Stimulated activated CD8-positive, alpha-beta memory T cell treated with anti-CD3 and anti-CD28 coated beads, Interleukin-15, amount 100 ng/mL, for 48 hours (primary cell): ENCODE measurements at places on chromosomes 3 and 15.

GRCh38 chr3:65094723-65095122 lies 406.9 kb upstream of the ADAMTS9 start:
- no peak for DNase-seq

GRCh38 chr3:129440618-129441190 lies 680 bp downstream of the IFT122 start:
- DNase-seq: no peak

DNA sequence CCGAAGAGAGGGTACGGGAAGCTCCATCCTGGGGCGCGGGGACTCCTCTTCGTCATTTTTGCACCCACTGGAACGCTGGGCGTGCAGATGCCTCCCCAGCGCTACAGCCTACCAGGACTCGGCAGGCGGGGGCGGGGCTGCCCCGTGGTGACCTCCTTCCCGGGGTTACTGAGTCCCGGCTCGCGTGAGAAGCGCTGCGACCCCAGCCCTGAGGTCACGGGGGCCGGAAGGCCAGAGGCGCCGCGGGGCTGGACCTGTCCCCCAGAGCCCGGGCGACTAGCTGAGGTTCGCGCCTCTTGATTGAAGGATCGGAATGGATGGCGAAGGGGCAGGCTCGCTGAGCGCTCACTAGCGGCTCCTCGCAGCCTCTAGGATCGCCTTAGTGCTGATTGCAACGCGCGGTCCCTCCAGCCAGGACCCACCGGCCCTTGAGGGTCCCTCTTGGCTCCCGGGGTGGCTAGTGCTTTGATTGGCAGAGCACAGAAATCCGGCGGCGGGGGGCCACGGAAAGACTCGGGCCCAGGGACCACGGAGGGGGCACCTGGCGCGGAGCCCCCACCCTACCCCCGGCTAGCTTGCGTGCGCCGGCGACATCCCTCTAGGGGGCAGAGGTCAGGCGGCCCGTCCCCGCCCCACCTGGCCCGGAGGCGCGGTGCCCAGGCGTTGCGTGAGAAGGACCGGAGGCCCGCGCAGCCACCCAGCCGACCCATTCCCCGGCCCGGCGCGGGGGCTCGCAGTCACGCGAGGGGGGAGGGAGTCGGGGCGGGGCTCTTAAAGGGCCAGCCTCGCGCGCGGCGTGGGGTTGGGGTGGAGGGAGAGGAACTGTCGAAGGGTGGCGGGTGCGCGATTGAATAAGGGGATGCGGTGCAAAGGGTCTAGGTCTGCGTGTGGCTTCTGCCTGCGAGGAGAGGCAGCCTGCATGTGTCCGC lies 781 bp upstream of the CYP1A1 start:
- DNase-seq: peak; percentile 42

GRCh38 chr3:354432-354831 lies 157.9 kb downstream of the CHL1 start:
- no peak for DNase-seq

DNA sequence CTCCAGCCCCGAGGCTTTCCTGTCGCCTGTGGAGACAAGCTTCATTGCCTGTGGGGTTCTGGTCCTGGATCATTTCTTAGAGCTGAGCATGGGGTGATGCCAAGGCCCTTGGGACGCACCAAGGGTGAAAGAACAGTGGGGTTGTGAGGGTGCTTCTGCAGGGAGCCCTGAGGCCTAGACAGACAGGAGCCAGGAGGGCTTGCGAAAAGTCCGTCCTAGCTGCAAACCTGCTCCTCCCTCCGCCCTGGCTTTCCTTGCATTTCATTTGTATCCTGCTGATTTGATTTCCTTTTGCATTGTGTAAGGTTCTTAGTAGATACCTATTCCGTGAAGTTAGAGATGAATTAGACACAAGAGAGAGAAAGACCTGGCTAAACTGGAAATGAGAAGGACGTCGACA lies 286.9 kb upstream of the C2CD4B start:
- no peak for DNase-seq

- no peak for DNase-seq
Measured at GRCh38 chr3:178646186-178646862, 110.1 kb downstream of the KCNMB2 start.

DNA sequence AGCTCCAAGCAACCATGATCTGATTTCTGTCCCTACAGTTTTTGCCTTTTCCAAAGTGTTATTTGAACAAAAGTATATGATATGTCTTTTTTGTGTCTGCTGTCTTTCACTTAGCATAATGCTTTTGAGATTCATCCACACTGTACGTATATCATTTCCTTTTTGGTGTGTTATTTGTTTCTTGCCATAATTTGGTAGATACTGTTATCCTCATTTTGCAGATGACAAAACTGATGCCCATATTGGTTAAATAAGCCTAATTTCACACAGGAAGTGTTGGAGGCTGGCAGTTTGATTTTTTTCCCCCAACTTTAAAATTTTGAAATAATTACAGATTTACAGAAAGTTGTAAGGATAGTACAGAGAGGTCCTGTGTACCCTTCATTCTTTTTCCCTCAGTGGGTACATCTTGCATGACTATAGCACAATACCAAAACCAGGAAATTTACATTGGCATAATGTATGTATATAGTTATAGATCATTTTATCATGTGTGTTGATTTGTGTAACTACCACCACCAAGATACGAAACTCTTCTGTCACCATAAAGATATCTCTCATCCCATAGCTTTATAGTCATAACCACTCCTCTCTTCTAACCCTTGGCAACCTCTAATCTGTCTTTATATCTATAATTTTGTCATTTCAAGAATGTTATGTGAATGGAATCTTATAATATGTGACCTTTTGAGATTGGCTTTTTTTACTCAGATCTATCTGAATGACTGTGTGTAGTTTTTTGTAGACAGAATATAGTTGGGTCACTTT lies 55.6 kb downstream of the RASA2 start:
- DNase-seq: no peak

GRCh38 chr3:32616267-32616962 lies 45.8 kb upstream of the DYNC1LI1 start:
- no peak for DNase-seq

- no peak for DNase-seq
Measured at GRCh38 chr3:176697284-176697889, 499.9 kb downstream of the TBL1XR1 start.

- DNase-seq: no peak
Measured at GRCh38 chr3:124950026-124950425, 15.5 kb upstream of the MUC13 start.

GRCh38 chr3:129182390-129183185 lies 1.1 kb downstream of the CNBP start:
- DNase-seq: no peak

DNA sequence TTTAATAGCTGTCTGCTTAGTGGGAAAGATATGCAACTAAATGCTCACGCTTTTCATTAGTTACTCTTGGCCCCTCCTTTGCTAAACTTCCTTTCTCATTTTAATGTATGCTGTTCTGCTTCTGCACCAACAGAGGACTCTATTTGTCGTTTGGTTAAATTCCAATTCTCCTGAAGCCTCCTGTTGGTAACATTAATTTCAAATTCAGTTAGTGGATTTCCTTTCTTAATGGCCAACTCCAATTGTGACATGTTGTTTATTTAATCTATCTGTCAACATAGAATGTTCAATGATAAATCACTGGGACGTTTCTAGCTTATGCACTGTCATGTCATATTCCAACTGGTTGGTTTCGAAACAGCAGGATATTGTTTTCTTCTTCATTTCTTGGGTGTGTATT lies 467.4 kb upstream of the BCHE start:
- DNase-seq: no peak

GRCh38 chr3:14336749-14337598 lies 65.4 kb upstream of the SLC6A6 start:
- DNase-seq: no peak

- peak; percentile 55 for DNase-seq
Measured at GRCh38 chr3:119559441-119559963, at the start of gene CD80. Gene CD80, minus strand, starts transcription at chr3:119559614. Its CDS starts 1,886 bp downstream, at chr3:119557728.

- DNase-seq: no peak
Measured at GRCh38 chr15:96362011-96362754, 31.7 kb downstream of the NR2F2 start.

- no peak for DNase-seq
Measured at GRCh38 chr3:155449613-155450267, 156.3 kb upstream of the STRIT1 start.

GRCh38 chr3:195809796-195810454 lies 1.8 kb downstream of the MUC4 start:
- DNase-seq: no peak

- DNase-seq: no peak
Measured at GRCh38 chr3:120649830-120650233, 32.2 kb downstream of the HGD start.

- no peak for DNase-seq
Measured at GRCh38 chr15:81752974-81753373, 292.8 kb downstream of the MEX3B start.

DNA sequence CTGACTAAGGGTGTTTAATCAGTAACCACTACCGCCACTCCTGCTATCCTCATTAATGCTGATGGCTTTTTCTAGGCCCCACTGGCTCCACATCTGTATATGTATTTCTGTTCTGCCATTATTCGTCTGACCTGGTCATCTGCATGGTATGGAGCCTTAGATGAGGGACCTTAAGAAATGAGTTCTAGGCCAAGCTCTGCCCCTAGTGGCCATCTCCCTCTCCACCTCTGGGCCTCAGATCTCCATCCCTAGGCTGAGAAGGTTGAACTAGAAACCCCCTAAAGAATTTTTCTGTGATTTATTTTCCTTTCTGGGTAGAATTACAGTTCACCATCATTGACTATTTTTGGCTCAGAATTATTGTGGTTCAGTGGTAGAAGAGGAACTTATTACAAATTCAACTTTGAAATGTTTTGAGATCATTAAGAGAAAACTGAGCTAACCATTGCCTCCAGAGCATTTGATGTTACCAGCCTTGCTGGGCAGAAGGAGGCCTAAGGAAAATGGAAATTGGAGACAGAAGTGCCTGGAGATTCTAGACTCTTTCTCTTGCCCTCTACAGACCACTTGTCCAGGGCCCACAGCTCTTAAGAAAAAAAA lies 325.2 kb upstream of the NR2E3 start:
- DNase-seq: no peak

- DNase-seq: no peak
Measured at GRCh38 chr3:65761446-65762234, 277.1 kb downstream of the MAGI1 start.

DNA sequence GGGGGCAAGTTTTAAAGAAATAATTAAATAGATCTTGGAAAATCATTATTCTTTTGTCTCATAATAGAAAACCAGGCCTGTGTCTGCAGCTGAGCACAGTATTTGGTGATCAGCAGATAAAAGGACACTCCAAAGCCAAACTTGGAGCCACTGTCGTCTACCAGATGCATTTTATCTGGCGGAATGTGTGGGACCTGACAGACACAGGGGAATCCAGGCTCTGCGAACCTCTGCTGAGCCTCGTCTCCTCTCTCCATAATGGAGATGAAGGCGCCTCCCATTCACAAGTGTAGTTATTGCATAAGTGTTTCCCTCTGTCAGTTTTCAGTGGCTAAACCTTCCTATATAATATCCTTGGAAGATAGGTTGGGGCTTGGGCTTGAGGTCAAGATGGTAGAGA lies 42.1 kb downstream of the EEFSEC start:
- no peak for DNase-seq

DNA sequence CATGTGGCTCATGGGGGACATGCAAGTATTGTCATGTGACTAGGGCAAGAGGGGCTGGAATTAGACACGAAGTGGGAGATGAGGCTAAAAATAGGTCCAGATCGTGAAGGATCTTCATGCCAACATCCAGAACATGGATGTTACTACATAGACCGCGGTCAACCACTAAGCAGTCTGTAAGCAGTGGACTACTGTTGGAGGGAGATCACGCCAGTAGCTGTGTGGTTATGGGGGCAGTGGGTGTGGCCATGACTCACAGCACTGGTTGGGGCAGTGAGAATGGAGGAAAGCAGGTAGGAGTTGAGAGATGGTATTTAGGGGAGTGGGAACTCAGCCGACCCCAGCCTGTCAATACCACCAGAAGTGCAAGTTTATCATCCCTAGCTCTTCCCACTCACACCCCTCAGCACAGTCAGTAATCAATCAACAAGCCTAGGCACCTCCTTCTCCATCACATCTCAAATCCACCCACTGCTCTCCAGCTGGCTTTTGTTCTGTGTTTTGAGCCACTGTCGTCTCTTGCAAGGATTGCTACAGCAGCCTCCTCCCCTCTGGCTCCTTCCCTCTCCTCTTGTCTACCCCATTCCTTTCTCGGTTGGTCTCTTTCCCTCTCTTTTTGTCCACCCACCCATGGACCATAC lies 107.2 kb upstream of the ABHD17C start:
- no peak for DNase-seq

GRCh38 chr15:66964111-66964738 lies 101.2 kb upstream of the SMAD3 start:
- no peak for DNase-seq

DNA sequence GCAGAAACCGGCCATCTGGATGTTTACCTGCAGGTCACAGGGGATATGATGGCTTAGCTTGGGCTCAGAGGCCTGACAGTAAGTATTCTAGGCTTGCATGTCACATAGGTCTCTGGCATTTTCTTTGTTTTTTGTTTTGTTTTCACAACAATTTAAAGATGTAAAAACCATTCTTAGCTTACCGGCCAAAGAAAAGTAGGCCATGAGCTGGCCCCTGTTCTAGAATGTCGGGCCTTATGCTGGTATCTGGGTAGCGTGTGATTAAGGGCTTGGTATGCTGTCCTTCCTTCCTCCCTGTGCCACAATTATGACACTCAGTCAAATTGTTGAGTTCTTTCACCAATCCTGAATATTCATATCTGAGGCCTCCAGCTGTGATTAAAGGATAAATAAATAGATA lies 40.2 kb downstream of the C3orf85 start:
- no peak for DNase-seq

GRCh38 chr3:155555479-155556060 lies 189.3 kb downstream of the PLCH1 start:
- DNase-seq: no peak

GRCh38 chr3:161893972-161894371 lies 397.4 kb downstream of the OTOL1 start:
- no peak for DNase-seq

GRCh38 chr3:141561426-141562034 lies 74.7 kb downstream of the RASA2 start:
- DNase-seq: no peak

GRCh38 chr3:123385981-123386380 lies 62.9 kb downstream of the ADCY5 start:
- no peak for DNase-seq

DNA sequence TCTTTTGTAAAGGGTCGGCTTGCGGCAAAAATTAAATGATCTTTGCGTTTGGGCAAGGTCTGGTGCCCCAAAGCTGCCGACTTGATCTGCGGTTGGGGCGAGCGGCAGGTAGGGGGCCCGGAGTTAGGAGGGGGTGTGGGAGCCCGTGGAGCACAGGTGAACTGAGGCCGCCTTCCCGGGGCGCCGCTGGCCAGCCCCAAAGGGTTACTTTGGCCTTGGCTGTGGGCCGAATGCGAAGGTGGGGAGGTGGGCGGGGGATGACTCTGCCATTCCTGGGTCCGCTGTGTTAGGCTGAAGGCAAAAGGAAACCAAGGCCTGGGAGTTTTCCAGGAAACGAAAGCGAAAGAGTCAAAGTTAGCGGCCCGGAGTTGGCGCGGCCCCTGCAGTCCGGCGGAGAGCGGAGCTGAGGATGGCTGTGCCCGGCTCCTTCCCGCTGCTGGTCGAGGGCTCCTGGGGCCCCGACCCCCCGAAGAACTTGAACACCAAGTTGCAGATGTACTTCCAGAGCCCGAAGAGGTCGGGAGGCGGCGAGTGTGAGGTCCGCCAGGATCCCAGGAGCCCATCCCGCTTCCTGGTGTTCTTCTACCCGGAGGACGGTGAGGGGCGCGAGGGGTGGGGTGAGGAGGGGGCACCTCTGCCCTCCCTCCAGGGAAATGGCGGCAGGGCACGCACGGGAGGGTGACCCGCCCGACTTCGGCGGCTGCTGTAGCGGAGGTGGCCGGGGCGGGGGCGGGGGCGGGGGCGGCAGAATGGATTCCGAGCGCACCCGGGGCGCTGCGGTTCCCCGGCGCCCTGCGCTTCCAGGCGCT lies at the start of gene PARP14:
TSS of gene PARP14 (plus strand) at position 365 of the 809 bp plus-strand sequence. CDS start at position 410, 45 bp downstream.
- DNase-seq: peak; percentile 58
